ENCODE measurements at places on chromosomes 2 and 18. TPM values are rescaled to one million over a fixed set of nuclear protein-coding genes. Genes with fewer than 3 reads are reported as not detected.
A peak's percentile ranks its signal among the peaks of the same experiment; 100 is the strongest.

Gene AQP4
- not detected for total RNA-seq

Gene ARHGEF33
- total RNA-seq, result 0.22 TPM

Gene OXER1
- 0.11 TPM for total RNA-seq

Gene SCG2
- total RNA-seq, result not detected

Gene SLC23A3
- 2.3 TPM for total RNA-seq

Gene SCYGR4
- total RNA-seq, result not detected

Gene ZFP36L2
- 98.0 TPM for total RNA-seq

- no peak for DNase-seq
- no peaks in the 10 kb centered on the region for H3K27me3 ChIP-seq
- H3K4me1 ChIP-seq, result no peaks in the 10 kb centered on the region
Observed at GRCh38 chr2:109378682-109379081, 235.1 kb downstream of the SEPTIN10 start.

GRCh38 chr18:21741562-21742314 is 1.1 kb downstream of the MIB1 start:
- H3K4me3 ChIP-seq, result peak overlapping the region; percentile 72
- peaks cover 30% of the 10 kb centered on the region for H3K4me1 ChIP-seq
- no peaks in the 10 kb centered on the region for H3K27me3 ChIP-seq
- H3K36me3 ChIP-seq, result no peaks in the 10 kb centered on the region
- peak overlapping the region; percentile 41 for H3K27ac ChIP-seq

- DNase-seq, result no peak
- H3K36me3 ChIP-seq, result no peaks in the 10 kb centered on the region
- no peaks in the 10 kb centered on the region for H3K27me3 ChIP-seq
- H3K4me3 ChIP-seq, result no peak overlapping the region
- no peak overlapping the region for H3K27ac ChIP-seq
Observed at GRCh38 chr18:4333043-4333442, 122.1 kb downstream of the DLGAP1 start.

DNA sequence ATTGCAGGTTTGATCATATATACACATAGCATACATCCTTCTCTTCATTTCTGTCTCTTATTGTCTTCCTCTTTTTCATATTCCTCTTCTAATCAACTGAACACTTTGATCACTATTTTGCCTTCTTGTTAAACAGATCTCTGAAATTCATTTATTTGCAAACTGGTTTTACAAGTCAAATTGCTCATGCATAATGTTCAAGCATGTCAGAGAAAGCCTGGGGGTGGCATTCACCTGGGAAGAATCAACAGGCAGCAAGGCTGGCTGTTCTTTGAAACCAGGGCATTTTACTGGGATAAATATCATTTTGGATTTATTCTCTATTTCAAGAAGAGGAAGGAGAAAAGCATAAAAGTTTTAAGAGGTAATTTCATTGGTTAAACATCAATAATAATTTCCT is 66.9 kb upstream of the LRATD1 start:
- H3K27ac ChIP-seq, result no peak overlapping the region
- no peaks in the 10 kb centered on the region for H3K36me3 ChIP-seq
- no peaks in the 10 kb centered on the region for H3K4me1 ChIP-seq
- H3K27me3 ChIP-seq, result no peaks in the 10 kb centered on the region
- no peak for DNase-seq
